ENCODE measurements at places on chromosomes 12 and 14.

GRCh38 chr12:82912406-82912805 lies 225.7 kb downstream of the TMTC2 start:
- no peak for DNase-seq

DNA sequence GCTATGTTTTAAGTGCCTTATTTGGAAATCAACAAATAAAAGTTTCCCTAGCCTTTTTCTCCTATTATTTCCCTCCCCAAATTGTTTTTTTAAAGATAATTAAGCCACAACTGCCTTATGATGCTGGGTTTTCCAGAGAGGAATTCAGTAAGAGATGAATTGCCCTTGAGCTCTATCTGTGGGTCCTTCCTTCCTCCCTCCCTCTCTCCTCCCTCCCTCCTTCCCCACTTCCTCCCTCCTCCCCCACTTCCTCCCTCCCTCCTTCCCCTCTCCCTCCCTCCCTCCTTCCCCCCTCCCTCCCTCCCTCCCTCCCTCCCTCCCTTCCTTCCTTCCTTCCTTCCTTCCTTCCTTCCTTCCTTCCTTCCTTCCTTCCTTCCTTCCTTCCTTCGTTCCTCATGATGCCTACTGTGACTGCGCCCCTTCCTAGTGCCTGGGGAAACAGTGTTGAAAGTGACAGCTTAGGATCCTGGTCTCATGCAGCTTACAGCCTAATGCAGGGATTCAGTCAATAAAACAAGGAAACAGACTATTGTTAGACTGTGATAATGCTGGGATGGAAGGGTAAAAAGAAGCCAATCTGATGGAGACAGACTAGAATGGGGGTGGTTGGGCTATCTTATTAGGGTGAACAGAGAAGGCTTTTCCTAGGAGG lies 1417.1 kb downstream of the AACS start:
- no peak for DNase-seq

DNA sequence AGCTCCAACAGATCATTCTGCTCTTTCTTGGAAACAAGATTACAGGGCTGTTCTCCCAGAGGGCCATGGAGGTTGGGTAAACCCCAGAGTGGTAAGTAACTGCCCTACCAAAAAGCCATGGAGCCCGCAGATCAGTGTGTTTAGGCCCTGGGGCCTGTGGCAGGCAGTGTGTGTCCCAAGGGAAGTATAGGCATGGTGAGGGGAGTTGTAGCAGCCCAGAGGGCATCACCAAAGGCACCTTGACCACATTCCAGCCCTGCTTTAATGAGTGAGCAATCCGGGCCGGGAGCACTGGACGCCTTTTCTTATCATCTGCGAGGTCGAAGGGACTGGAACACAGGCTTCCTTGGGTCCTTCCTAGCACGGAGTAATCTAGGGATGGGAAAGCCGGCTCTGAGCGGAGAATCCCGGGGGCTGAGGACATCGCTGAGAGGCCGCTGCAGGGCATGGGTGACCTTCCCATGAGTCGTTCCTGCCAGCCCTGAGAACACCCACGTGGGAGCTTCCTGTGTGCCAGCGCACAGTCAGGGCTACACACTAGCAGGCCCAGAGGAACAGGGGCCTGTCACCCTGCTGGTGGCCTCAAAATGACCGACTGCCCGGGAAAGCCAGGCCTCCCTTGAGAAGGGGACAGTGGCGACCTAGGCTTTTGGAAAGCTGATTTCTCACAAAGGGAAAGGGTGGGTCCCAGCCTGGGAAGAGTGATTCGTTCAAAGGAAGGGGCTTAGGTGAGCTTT lies 91.3 kb downstream of the NINJ2 start:
- no peak for DNase-seq

DNA sequence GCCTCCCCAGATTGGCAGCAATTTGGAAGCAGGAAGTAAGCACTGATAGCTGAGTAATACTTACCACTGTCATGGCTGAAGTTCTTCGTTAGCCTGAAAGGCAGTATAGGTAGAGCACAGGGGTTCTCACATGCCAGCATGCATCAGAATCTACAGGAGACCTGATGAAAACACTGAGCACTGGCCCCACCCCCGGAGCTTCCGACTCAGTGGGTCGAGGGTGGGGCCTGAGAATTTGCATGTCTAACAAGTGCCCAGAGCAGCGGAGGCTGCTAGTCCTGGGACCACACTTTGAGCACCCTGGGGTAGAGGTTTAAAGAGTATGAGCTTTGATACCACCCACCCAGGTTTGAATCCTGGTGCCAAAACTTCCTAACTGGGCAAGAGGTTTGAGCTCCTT lies 89.6 kb downstream of the FBXW8 start:
- DNase-seq: no peak

DNA sequence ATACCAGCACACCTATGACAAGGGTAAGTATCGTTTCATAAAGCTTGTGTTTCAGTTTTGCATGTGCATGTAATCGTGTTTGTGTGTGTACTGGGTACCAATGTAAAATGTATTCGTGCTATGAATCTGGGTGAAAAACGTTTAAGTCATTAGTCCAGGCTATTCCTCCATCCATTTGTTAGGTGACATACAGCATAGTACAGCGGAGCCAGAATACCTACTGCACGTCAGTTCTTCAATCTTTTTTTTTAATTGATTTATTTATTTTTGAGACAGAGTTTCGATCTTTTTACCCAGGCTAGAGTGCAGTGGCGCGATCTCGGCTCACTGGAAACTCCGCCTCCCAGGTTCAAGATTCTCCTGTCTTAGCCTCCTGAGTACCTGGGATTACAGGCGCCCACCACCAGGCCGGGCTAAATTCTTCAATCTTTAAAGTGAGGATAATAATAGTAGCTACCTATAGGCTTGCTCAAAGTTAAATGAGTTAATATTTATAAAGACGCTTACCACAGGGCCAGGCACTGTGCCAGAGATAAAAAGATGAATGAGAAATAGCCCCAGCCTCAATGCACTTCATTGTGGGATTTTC lies 661 bp upstream of the RPS26 start:
- no peak for DNase-seq

DNA sequence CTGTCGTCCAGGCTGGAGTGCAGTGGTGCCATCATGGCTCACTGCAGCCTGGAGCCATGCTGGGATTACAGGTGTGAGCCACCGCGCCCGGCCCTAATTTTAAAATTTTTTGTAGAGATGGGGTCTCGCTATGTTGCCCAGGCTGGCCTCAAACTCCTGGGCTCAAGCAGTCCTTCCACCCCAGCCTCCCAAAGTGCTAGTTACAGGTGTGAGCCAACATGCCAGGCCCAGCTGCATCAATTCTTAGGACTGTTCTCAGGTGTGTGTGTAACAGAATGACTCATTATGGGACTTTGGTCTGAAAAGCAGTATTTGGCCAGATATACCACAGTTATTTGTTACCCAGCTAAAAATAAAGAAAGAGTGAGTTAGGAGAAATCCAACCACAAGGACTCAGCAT lies 17.4 kb downstream of the LETMD1 start:
- DNase-seq: no peak

GRCh38 chr12:2895511-2895910 lies 4.8 kb downstream of the TULP3 start:
- no peak for DNase-seq

DNA sequence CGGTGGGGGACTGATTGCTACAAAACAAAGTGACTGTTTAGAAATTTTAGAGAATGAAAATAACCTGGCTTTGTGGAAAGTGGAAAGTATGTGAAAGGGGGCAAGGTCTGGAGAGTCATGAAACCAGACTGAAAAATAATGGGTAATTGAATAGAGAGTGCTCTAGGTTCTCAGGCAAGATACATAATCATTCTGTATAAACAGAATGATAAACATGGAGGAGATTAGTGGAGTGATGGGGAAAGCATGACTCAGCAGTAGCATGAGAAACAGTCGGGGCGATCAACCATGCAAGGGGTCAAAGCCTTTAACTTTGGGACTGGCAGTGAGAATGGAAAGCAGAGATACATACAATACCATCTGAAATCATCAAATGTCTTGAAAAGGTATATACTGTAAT lies 332.5 kb downstream of the CCER1 start:
- no peak for DNase-seq

DNA sequence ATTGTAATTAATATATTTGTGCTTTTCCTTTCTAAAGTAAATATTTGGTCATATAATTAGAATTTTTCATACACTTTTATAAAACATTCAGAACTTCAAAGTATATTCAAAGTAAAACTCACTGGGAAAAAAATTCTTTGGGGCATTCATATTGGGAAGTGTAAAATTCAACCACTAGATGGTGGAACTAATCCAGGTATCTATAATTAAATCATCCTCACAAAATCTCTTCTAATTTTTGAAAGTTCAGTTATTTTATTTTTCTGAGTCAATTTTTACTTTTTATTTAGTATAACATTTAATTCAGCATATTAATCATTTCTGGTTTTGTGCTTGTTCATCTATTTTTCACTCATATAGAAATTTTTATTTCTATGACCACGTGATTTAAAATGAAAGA lies 81.0 kb downstream of the NTS start:
- no peak for DNase-seq

DNA sequence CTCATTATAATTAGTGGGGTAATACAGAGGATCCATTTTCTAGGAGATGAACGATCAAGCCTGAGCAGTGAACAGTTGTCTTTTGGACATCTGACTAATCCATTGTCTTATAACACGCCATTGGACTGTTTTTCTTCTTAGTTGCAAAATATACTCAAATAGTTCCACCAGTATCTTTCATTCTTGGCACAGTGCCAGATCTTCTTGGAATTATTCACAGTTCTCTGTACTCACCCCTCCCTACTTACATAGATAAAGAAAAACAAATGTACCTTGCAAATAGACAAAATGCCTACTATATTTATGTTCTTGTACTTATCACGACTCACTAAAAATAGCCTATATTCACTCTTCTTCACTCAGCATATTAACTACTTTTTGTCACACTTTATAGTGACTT lies 3.8 kb downstream of the CBLN3 start:
- no peak for DNase-seq

DNA sequence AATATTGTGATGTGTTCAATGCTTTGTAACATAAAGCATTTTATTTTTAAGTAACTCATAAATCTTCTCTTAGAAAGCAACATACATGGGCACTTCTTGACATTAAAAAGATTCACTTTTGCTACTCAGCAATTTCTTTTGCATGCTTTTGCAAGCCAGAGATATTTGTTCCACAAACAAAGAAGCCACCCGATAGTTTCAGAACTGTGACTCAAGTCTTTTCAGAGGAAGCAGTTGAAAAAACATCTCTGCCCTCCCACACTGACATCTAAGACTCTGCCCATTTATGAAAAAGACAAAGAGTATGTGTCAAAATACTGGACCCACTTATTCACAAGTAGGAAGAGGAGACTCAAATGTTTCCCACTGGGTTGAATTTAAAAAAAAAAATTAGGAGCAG lies 7.5 kb downstream of the APPL2 start:
- no peak for DNase-seq

DNA sequence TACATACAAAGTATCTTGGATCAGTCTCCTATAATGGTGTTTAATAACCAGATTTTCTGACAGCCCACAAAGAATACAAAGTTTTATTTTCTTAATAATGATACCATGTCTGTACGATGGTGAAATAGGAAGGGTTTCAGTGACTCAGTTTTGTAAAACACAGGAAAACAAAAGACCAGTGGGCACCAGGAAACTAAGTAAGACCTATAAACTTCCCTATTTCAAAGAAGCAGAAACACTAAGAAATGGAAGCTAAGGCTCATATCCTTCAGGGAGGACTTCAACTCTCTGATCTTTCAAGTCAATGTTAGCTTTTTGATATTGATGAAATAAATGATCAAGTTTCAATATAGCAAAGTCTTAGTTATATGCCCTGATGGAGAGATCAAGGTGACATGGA lies 196.0 kb downstream of the DUSP6 start:
- DNase-seq: no peak

DNA sequence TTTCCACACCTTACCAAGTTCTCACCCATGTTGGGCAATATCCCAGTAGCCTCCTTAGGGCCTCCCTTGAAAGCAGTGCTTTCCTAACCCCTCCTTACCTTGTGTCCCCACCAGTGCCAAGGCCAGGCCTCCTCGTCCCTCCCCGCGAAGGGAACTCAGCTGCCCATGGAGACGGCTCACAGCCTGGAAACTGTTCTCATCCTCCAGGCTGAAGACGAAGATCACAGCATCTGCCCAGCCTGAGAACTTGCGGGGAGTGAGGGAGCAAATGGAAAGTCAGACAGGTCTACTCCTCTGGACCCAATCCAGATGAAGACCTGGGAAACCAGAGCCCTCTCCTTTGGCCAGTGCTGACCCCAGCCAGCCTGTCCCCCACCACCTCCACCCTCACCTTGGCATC lies 4.6 kb downstream of the AGAP2 start:
- no peak for DNase-seq

DNA sequence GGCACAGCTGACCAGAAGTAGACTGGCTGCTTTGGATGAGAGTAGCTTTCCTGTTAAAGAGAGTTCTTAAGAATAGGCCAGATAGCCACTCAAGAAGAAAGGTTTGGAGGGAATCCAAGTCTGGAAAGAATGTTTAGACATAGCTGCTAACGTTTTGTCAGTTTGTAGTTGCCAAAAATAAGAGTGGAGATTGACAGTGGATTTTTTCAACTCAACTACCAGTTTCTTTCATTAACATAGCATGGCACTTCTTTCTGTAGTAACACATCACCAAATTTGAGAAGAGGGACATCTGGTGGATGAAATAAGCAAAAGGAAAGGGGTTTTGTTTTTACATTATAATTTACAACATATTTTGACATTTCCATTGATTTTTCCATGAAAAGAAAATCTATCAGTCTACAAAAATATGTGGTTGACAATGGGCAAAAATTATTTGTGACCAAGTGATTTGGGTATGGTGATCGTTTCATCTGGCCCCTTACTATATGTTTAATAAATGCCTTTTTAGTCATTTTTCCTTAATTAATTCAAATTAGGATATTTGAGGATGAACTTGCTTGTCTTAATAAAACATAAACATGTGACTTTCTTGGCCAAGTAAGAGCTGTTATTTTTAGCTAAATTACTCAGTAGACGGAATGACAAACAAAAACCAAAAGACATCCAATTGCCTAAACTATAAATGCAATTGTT lies 71.1 kb downstream of the PTPRR start:
- no peak for DNase-seq
